Stimulated activated CD4-positive, alpha-beta T cell treated with anti-CD3 and anti-CD28 coated beads, Interleukin-12 subunit alpha, Interleukin-12 subunit beta, amount 100 ng/mL, for 4 hours (primary cell): ENCODE measurements at places on chromosomes 1 and 21.
A peak's percentile ranks its signal among the peaks of the same experiment; 100 is the strongest.

DNA sequence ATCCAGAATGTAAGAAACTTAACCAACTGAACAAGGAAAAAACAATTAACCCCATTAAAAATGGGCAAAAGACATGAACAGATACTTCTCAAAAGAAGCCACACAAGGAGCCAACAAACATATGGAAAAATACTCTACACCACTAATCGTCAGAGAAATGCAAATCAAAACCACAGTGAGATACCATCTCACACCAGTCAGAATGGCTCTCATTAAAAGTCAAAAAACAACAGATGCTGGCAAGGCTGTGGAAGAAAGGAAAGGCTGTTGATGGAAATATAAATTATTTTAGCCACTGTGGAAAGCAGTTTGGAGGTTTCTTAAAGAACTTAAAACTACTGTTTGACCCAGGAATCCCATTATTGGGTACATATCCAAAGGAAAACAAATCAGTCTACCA is 51.2 kb downstream of the RGS4 start:
- DNase-seq, result no peak

- DNase-seq, result no peak
Measured at GRCh38 chr1:176720838-176721237, 257.9 kb downstream of the PAPPA2 start.

DNA sequence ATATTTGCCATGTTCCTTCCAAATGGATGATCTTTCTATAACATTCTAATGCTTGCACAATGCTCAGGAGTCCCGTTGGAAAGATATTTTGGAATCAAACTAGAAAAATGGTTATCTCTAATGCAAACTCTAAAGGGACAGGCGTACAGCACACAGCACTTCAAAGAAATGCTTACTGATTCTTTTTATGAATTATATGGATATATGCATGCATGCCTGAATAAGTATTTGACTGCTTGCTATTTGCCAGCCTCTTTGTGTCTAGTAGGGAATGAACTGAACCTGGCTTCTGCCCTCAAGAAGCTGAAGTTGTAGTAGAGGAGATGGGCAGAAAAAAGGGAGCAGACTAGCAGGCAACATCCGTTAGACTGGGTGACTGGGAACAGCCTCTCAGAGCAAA is 48.1 kb downstream of the PCSK9 start:
- DNase-seq, result no peak

DNA sequence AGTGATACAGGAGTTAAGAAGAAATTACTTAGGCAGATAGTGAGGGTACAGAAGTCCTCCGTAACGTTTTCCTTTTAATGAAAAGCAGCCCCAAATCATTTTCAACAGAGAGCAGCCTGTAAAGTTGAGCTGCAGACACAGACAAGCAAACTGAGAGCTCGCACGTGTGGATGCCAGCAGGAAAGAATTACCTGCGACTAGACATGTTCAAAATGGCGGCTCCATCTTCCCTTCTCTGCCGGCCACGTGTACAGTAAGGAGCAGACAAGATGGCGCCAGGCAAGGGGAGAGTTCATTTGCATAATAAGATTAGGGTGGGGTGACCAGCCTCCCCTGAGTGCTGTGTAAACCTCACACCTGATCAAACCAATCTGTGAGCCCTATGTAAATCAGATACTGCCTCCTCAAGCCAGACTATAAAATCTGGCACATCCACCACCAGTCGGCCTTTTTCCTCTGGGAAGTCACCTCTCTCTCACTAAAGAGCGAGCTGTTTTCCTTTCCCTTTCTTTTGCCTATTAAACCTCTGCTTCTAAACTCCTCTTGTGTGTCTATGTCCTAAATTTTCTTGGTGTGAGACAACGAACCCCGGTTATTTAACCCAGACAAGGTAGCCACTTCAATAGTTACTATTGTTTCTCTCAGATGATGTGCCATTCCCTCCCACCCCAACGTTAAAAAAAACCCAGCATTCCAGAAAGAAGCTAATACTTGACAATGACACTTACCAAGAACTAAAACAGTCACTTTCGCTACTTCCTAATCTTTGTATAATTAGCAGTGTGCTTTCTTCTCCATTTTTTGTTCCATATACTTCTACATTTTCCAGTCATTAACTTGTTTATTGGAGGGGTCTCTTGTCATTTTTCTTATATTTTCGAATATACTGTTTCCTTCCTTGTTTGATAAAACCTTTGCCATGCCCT is 27.4 kb downstream of the DUSP10 start:
- no peak for DNase-seq

DNA sequence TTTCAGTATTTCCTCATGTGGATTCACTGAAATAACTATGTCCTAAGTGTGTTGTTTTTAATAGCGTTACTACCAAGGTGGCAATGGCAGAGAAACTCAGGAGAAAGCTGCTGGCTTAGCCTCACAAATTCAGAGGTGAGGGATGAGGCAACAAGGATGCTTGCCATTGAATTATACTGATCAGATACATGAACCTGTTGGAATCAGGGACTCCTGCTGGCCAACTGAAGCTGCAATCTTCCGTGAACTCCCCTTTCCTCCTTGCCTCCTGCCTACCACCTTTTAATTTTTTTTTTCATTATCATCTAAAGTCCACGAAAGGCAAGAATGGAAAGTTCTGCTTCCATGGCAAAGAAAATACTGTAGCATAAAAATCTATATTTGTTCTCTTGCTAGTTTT is 254.7 kb downstream of the NFIA start:
- no peak for DNase-seq

- peak; percentile 83 for DNase-seq
Measured at GRCh38 chr1:93878889-93879586, at the start of gene DNTTIP2. DNTTIP2 (minus strand) TSS chr1:93879206; CDS start chr1:93879148, 58 bp downstream.

- no peak for DNase-seq
Measured at GRCh38 chr1:229133151-229133550, 137.8 kb upstream of the RAB4A start.
